ENCODE measurements at places on chromosomes 12 and 14.

- no peak for DNase-seq
Observed at GRCh38 chr12:9319044-9319841, 111.0 kb upstream of the PZP start.

GRCh38 chr12:128339126-128339520, 72.2 kb downstream of the TMEM132C start:
- DNase-seq, result peak; percentile 73

DNA sequence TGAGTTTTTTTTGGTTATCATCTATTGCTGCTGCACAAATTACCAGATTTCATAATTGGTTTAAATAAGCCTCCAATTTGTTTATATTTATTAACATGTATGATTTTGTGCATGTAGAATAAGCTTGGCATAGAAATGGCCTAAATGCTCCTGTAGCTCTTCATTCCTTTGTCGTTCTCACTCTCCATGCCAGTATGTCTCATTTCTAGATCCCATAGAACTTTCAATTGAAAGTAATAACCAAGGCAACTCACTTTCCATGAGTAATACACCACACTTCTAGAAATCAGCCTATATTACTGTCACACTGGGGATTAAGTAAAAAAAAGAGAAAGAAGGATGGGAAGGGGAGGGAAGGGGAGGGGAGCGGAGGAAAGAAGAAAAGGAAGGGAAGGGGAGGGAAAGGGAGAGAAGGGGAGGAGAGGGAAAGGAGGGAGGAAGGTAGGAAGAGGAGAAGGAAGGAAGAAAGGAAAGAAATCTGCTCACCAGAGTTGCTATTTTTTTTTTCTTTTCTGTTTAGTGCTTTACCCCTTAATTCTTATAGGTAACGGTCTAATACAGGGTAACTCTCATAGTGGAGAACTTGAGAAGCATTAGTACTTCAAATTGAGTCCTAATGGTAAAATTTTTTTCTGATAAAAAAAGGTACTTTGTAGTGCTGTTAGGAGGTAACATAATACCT, 45.6 kb downstream of the MDM2 start:
- DNase-seq, result no peak

GRCh38 chr12:12017135-12017581, 53.6 kb upstream of the BCL2L14 start:
- peak; percentile 94 for DNase-seq

DNA sequence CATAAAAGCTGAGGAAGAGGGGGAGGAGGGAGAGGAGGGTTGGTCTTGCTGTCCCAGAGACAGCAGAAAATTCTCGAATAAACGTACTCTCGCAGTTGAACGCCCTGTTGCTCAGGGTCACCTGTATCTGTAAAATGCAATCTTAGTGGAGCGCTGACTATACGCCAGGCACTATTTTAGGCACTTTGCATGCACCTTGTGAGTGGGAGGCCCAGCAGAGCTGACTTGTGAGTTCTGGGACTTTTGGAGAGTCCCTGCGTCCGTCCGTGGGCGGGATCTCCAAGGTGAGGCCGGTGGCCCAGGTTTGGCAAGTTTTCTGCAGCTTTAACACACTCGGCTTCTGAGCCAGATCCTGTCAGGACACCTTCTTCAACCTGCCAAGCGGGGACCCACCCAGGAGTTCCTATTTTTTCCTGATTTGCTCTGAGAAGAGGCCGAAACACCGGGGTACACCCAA, 32.5 kb upstream of the PLEKHG6 start:
- peak; percentile 88 for DNase-seq

DNA sequence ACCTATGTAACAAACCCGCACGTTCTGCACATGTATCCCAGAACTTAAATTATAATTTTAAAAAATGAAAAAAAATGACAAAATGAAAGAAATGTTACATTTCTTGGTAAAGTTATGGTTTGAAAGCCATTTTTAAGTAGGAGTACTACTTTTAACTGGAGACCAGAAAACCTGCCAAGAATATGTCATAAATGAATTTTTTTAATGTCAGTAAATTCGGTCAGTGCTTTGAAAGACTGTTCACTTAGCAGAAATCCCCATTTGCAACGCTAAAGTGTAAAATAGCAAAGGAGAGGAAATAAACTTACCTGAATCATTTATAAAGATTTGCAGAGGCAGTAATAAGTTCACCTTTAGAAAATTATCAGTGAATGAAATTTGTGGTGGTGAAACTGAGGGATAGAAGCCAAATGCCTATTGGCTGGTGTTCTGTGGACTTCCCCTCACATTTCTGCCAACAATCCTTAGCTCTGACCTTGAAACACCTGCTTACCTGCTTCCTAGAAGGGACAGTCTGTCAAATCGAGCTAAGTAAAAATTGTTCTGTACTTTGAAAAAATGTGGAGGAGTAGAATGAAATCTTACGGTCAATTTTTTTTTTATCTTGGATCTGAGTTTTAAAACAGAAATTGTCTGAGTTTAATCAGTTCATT, 714.2 kb downstream of the SLC6A15 start:
- no peak for DNase-seq

- DNase-seq, result peak; percentile 92
Observed at GRCh38 chr12:31590642-31591379, at the start of gene DENND5B. Gene DENND5B, minus strand, starts transcription at chr12:31591136. Its CDS starts 304 bp downstream, at chr12:31590832.

GRCh38 chr12:131774576-131775391, 53.4 kb upstream of the MMP17 start:
- DNase-seq, result no peak

All from islet precursor cell (in vitro differentiated cells).